Regular cardiac myocyte (primary cell): ENCODE measurements at places on chromosomes 12 and 14. TPM values are rescaled to one million over a fixed set of nuclear protein-coding genes. Genes with fewer than 3 reads are reported as not detected.

TMTC3 gene
- total RNA-seq = 61.7 and 71.6 TPM in 2 replicates

PDZRN4 gene
- not detected in 2 replicates for total RNA-seq

ITPK1 gene
- 11.0 and 16.9 TPM in 2 replicates for total RNA-seq

DACT1 gene
- 16.9 and 60.9 TPM in 2 replicates for total RNA-seq

PPP4R4 gene
- 2.5 and 3.1 TPM in 2 replicates for total RNA-seq

CLEC6A gene
- not detected in 2 replicates for total RNA-seq

DIP2B gene
- total RNA-seq = 18.3 and 24.5 TPM in 2 replicates

CLEC2A gene
- total RNA-seq = not detected in 2 replicates

C1RL gene
- total RNA-seq = 7.1 and 37.2 TPM in 2 replicates

MUCL1 gene
- total RNA-seq = not detected in 2 replicates

CRIP2 gene
- 35.2 and 70.4 TPM in 2 replicates for total RNA-seq

SERPINA10 gene
- under 0.01 TPM in 1 of 2 replicates, not detected in the other for total RNA-seq

PTCSC3 gene
- total RNA-seq = not detected in 2 replicates

DENR gene
- total RNA-seq = 29.9 and 39.3 TPM in 2 replicates
